Activated CD8-positive, alpha-beta memory T cell treated with anti-CD3 and anti-CD28 coated beads for 24 hours (primary cell): ENCODE measurements at places on chromosomes 12 and 14.

DNA sequence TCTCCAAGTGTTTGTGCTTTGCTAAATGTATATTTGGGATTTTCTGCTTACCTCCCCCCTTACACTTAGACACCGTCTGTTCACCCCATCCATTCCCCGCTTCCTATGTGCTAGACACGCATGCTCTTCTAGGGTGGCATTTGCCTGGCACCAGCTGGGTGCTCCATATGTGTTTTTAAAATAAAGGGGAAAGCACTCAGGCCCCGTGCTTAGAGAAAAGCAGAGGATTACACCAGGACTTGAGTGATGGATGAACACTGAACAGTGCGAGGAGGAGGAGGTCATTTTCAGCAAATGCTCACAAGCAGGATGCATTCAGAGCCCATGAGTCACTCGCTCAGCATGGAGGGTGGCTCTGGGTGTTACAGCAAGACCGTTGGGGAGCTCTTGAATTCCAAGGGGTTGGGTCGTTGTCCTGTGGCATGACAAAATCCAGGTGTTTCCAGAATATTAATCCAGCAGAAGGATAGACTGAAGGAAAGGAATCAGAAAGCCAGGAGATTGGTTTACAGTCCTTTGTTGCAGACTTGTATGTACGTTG is 2.9 kb upstream of the BDKRB1 start:
- DNase-seq, result no peak

GRCh38 chr14:26719514-26719913 is 121.7 kb upstream of the NOVA1 start:
- no peak for DNase-seq

DNA sequence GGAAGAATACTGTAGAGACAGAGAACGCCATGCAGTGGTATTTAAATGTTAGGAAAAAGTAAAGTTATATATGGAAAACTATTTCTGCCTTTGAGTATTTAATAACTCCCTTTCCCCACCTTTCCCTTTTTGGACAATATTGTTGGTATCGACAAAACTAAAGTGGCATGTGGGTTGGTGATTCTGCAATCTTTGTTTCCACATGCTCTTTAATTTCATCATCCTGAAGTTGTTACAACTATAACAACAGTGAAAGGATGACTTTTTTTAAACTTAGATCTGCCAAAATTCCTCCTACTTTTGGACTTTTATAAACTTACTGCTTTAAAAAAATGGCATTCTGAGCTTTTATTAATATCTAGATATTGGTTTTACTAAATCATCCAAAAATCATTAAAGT is 25.3 kb downstream of the TTC8 start:
- DNase-seq, result no peak

DNA sequence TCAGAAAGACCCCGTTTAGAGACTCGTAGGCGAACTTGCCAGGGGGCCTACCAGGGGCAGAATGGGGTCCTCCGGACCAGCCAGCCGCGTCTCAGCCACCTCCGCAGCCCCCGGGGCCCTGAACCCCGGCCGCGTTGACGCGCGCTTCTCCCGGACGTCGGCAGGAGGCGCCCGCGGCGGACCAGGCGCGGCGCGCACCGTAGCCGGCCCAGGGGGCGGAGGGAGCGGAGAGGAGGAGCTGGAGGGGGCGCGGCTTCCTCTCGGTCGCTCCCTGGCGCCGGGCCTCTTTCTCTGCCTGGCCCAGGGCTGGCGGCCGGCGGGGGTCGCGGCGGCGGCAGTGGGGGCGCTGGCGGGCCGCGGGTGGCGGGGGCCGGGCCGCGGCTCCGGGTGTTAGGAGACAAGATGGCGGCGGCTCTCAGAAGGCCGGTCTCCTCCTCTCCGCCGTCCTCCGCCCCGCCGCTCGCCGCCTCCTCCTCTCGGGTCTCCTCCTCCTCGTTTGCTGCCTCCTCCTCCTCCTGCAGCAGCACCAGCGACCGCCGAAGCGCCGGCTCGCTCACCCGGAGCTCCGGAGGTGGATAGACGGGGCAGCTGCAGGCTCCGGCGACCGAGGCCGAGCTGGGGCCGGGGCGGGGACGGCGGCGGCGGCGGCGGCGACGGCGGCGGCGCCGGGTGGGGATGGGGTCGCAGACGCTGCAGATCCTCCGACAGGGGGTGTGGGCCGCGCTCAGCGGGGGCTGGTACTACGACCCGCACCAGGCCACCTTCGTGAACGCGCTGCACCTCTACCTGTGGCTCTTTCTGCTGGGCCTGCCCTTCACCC is at the start of gene PCNX1:
Gene PCNX1 (plus strand): TSS at position 284 of the 820 bp plus-strand sequence. CDS start 392 bp downstream, at position 676.
- DNase-seq, result peak; percentile 97

DNA sequence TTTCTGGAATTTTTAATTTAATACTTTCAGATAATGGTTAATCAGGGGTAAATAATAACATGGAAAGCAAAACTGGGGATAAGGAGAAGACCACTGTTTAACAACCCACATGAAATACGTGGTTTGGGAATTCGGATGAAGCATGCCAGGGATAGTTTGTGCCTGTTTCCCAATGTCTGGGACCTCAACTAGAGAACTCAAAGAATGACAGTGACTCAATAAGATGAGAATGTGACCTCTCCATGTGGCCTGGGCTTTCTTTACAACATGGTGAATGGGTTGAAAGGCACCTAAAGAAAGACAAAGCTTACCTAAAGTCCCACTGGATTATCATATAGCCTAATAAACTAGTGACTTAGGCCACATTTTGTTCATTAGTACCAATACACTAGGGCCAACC is 460.3 kb upstream of the LRFN5 start:
- no peak for DNase-seq

DNA sequence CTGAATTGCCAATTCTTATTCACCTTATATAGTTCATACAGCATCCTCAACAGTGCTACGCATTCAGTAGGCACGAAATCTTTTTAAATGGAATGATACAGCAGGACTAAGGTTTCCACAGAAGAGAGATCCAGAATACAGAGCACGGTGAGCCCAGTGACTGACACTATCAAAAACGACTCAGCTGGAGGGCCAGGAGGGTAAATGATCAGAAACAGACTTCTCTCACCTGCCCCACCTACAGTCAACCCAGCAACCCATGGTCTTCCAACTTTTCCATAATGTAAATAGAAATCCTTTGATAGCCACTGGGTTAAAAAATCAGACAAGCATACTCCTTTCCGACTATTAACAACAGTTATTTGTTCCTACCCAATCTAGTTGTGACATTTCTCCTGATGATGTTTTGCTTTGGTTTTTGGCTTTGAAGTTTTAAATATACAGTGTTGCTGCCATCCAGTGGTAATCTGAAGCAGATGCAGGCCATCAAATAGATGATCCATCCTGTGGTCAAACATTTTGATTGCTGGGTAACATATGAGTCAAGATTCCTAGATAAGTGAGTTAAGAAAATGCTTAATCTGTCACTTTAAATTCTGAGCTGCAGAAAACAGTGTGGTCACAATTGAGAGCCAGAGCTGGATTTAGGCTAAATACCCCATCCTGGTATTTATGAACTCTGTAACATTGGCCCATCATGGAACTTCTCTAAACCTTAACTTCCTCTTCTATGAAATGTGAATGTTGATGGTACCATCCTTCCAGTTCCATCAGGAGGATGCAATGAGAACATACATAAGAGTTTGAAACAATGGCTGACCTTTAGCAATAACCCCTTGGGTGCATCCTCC is 42.0 kb downstream of the GPHB5 start:
- no peak for DNase-seq

DNA sequence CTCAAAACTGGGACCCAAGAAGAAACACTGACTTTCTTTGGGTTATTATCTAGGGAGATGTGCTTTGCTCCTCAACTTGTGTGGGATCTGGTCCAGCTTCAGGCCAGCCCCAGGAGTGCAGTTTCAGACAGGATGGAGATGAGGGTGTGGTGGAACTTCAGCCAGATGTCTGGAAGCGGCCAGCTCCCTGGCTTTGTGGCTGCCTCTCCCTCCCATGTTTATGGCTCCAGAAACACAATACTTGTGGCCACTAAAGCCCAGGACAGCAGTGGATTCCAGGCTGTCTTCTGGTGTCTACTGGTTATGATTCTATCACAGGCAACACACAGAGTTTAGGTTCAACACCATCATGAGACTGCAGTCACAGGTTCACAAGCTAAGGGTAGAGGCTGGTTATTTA is 44.2 kb upstream of the EMP1 start:
- DNase-seq, result no peak

DNA sequence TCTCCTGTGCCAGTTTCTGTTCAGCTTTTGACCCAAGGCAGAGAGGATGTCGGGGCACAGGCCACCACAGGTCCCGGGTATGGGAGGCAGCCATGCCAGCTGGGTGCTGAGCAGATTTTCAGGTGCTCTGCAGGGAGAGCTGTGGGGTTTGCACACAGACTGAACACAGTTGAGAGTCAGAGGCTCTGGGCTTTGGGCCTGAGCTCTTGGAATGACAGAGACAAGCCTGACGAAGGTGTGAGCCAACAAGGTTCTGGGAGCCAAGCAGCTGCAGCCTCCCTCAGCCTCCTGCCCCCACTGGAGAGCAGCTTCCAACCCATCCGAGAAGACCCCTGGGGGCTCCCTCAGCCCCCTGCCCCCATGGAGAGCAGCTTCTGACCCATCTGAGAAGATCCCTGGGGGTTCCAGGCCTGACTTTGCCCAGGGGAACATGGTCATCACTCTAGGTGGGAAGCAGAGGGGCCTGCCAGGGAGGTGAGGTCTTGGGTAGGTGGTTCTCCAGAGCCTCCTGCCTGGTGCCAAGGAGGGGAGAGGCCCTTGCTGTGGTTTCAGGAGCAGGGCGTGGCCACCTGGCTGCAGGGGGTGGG is 13.8 kb downstream of the FBRSL1 start:
- DNase-seq, result no peak
